ENCODE measurements at places on chromosomes 11 and 22.

DNA sequence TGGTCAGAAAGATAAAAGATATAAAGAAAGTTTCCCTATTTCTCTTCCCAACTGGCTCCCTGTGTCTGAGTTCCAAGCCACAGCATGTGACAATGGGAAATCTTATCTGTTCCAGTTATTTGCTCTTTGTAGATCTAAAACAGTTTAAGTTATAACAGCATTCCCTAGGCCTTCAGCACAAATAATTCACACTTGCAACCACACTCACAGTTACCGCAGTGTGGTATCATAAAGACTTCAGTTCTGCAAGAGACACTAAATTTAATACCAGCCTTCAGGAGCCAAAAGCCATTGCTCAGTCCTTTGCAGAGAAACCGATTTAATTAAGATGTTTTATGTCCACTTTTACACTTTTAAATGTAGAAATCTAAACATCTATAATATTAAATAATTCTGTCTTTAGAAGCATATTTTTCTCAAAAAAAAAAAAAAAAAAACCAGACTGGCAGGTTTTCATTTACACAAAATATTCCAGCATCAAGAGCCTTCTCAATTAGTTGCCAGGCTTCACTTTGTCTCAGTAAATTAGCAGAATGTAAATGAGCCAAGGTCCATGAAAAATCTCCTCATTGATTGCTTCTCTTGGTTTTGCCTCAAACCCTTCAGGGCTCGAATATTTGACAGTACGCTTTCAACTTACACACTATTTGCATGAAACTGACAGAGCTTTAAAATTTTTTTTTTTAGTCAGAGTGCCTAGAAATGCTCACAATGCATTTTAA lies 300.0 kb upstream of the DDI1 start:
- DNase-seq: no peak

GRCh38 chr11:24181395-24182047 lies 315.3 kb upstream of the LUZP2 start:
- no peak for DNase-seq

GRCh38 chr11:29159552-29160465 lies 857.0 kb downstream of the KCNA4 start:
- DNase-seq: peak; percentile 47

DNA sequence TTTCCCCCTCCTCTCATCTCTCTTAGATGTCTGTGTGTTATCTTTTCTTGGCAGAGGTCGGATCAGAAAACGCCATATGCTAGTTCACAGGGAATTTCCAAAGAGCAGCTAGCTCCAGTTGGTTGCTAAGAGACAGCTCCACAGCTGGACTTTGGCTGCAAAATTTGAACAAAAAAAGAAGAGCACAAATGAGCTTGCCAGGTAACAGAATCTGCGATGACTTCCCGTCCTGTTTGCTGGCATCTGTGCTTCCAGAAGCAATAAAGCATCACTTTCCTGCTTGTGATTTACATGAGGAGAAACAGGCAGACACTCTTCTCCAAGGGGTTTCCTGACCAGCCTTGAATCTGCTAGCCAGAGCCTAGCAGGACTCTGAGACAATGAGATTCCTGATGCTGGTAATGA lies 596.0 kb upstream of the B3GAT1 start:
- no peak for DNase-seq

GRCh38 chr11:112558691-112559090 lies 298.0 kb upstream of the PLET1 start:
- DNase-seq: no peak

GRCh38 chr11:7672960-7673723 lies at the start of gene CYB5R2:
TSS of gene CYB5R2 (minus strand) at chr11:7673500. CDS start at chr11:7672825, 675 bp downstream.
- DNase-seq: peak; percentile 81

DNA sequence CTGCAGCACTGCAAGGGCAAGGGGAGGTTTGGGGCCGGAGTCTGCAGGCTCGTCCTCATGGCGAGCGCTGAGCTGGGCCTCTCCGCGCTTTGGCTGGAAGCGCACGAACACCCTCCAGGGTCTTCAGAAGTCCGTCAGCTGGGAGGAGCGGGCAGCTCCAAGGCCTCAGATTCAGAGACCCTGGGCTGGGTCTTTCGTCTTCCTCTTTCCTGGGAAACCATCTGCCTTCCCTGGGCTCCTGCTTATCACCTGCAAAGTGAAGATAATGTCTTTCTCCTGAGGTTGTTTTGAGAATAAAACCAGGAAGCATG lies 525.6 kb downstream of the BRD1 start:
- no peak for DNase-seq

DNA sequence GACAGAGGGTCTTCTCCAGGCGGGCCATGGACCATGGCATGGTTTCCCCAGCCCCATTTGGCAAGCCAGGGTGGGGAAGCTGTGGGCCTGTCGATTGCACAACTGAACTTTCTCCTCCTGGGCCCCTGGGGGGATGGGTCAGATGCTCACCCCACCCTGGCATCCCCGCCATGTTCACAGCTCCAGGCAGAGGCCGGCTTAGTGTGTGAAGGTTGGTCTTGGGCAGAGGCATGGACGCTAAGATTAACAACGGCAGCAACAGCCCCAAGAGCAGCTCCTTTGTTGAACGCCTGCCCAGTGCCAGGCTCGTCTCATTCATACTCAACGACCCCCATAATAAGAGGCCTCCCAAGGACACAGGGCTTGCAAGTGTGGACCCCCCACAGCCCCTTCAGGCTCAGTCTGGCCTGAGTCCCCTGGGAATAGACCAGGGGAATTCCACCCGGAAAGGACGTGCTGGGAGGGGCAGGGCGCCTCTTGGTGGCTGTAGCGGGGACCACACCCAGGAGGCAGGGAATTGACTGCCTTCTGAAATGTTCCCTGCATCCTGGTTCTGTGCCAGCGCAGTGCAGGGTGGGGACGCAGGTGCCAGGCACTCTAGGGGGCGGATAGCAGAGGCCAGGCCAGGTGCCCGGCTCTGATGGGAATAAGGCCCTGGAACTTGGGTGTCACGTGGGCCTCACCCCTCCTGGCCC lies 8.3 kb downstream of the TSPO start:
- DNase-seq: no peak

- DNase-seq: no peak
Measured at GRCh38 chr11:46856605-46857343, 10.7 kb upstream of the CKAP5 start.

- no peak for DNase-seq
Measured at GRCh38 chr11:129999407-129999806, 3.2 kb downstream of the PRDM10 start.

DNA sequence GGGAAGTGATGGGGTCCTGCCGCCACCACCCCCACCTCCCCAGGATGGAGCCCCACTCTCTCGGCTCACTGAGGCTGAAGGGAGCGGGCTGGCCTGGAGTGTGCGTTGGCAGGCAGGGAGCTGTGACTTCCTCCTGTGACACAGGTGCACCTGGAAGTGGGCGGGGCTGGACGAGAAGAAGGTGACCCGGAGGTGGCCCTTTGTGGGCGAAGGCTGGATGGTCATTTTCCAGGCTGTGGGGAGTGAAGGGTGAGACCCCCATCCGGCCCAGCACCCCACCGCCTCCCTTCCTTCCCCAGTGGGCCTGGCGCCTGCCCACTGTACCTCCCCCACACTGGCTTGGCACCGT lies 15.3 kb downstream of the IL17REL start:
- DNase-seq: no peak

DNA sequence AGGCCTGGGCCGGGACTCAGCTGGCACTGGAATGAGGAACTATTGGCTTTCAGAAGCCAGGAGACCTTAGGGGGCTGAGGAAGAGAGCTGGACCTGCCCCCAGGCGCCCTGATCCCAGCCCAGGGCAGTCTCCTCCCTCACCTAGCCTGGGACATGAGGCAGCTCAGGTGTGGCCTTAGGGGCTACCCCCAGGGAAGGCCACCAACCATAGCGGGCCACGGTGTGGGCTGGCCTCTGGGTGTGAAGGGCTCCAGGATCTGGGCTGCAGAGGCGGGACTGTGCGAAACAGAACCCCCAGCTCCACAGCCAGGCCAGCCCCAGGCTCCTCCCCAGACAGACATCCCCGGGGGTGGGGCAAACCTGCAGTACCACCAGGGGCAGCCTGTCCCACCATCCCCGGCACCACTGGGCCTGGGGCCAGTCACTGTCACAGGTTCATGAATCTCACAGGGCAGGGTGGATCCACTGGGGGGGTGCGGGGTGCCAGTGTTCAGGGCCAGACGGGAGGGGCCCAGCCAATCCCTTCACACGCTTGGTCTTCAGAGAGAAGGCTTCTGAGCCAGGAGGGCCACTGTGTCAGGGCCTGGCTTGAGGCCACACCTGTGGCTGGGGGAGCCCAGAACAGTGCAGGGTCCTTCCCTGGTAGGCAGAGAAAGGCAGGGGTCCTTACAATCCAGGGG lies 3.5 kb downstream of the PLXNB2 start:
- DNase-seq: peak; percentile 31

DNA sequence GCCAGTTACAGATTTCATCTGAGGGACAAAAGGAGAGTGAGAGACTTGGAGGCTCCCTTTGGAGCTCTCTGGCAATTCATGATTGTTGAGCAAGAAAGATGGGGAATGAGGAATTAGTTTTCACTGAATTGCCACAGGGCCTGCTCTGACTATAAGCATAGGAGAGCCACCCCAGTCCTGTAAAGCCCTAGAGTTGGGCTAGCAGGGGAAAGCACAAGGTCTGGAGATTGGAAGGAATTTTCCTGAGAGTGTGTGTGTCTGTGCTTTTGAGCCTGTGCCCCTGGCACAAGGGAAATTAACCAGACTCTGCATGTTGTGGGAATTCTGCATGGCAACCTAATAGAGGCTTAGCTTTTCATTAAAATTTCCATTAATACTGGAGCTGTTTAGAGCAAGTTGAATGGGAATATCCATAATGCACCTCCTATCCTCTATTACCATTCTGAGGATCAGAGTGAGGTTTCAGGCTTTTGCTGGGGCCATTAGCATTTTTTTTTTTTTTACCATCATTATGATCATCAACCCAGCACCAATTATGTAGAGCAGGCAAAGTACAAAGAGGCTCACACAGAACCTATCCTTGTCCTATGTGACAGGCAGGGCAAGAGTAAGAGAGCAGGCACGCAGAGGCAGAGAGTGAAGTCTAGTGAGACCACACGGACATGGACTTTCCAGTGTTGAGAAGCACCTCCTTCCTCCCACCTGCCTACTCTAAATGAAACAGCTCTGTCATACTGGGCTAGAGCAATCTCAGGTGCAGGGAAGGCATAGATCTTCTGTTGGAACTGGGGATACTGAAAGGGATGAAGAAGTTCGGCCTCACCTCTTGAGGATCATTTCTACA lies 308.5 kb downstream of the ST3GAL4 start:
- DNase-seq: no peak

GRCh38 chr11:63608353-63609345 lies 5.6 kb downstream of the PLAAT3 start:
- no peak for DNase-seq

- no peak for DNase-seq
Measured at GRCh38 chr11:27380771-27381170, 17.8 kb upstream of the CCDC34 start.

- no peak for DNase-seq
Measured at GRCh38 chr11:116421529-116422185, 351.1 kb downstream of the BUD13 start.

GRCh38 chr11:107545101-107545514 lies 20.4 kb downstream of the ALKBH8 start:
- no peak for DNase-seq

DNA sequence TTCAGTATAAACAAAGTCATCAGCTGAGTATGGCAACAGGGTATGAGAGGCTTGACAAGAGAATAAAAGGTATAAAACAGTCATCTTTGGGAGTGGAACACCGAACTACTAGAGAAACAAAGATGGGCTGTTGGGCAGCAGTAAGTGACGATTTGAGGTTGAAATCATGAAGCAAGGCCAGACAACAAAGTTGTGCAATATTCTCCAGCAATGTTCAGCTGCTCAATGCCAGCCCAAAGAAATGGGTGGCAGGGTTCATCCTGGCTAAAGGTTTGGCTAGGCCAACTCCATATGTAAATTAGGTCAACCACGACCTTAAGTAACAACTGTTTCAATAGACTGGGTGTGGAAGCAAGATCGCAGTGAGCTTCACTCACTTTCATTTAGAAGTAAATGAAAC lies 6.2 kb downstream of the APIP start:
- no peak for DNase-seq

DNA sequence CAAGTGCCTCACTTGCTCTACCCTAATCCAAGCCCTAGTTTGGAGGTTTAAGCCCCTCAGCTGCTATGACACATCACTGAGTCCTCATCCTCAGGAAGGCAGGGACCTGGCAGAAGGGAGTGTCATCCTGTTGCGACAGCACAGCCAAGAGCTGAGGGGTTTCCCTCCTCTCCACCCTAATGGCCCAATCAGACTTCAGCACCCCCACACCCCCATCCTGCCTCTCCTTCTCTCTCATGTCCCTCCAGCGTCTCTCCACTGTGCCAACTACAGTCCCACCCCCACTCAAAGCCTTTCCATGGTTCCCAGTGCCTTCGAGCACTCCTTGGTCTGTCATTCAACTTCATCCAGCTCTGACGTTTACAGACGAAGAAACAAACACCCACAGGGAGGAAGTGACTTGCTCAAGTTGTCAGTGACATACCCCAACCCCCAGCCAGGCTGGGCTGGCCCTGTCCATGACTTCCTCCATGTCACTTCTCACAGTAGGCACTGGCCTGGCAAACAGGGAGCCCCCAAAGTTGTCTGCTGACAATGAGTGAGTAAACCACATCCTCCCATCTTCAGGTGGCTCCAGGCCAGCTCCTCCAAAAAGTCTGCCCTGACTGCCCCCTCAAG lies 15.6 kb downstream of the ARAP1 start:
- DNase-seq: no peak

DNA sequence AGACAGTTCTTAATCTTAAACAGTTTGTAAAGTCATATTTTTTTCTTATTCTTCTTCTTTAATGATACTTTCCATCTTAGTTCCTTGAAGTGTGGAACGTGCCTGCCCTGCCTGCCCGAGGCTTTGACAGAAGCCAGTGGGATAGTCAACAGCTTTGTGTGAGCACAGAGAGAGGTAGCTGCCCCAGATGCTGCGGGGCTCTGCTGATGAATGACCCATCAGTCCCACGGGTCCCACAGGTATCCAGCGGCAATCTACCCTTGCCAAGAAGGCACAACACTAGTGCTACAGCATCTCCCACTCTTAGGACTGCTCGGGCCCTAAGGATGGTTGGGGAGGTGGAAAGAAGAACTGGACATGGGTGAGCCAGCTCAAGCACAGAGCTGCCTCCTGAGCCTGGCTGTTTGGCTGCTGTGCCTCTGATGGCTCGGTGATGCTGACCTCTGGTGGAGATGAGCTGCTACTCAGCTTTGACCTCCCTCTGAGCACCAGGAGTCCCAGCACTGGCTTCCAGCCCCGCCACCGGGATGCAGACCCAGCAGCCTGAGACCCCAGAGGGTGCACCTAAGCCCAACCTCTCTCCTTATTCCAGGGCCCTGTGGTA lies 11.8 kb upstream of the APLNR start:
- peak; percentile 66 for DNase-seq

DNA sequence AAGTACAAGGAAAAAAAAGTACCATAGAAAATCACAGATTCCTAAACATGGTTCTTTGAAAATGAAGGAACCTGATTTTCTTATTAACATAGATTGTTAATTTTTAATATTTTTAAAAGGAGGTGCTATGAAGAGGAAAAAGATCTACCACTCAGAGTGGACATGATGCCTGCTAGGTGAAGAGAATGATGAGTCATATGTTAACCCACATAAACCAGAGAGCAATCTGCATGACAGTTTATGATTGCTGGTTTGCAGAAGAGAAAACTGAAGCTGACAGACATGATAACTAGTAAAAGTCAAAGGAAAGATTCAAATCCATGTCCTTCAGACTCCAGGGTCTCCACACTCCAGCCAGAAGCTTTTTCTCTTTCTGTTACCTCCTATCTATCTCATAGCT lies 1231.7 kb downstream of the LRRC4C start:
- no peak for DNase-seq

GRCh38 chr22:43925433-43926348 lies 2.1 kb downstream of the PNPLA3 start:
- no peak for DNase-seq
